HCEC 1CT (cell line): ENCODE measurements at places on chromosomes 3 and 15.
A peak's percentile ranks its signal among the peaks of the same experiment; 100 is the strongest.

- no peak for DNase-seq
Measured at GRCh38 chr15:66401130-66402021, 14.7 kb downstream of the MAP2K1 start.

DNA sequence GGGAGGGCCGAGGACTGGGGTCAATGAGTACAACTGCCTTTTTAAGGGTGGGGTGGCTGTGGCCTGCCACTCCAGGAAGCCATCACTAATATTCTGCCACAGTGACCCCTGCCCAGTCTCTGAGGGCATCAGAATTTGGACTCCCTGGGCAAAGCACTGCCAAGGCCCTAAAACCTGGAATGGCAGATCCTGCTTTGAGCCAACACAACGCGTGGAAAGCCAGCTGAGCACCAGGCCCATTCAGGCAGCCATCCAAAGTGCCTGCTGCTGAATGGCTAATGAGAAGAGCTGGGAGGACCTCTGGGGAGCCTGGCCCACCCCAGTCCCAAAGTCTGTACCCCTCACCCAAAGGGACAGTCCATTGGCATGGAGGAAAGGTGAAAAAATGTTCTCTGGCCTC, 5.0 kb downstream of the TWF2 start:
- DNase-seq: no peak

GRCh38 chr3:136545664-136546268, 206.4 kb downstream of the STAG1 start:
- DNase-seq: peak; percentile 39

DNA sequence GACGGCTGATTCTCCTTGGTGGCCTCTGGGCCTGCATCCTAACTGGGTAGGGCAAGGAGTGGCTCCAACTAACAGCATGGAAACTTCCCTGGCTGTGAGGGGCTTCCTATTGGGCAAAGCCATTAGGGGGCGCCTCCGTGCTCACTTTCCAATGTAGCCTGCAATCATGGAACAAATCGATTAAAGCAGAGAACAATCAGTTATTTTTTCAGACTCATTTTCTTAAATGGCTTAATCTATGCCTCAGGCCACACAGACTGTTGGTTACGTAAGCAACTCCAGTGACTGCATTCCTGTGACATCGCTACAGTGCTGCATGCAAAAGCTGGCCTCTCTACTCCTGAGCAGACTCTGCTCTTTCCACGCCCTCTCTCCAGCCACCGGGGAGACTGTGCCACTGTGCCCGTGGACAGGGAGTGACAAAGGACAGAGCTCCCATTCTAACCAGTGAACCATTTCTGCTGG, 278.9 kb downstream of the KLF13 start:
- peak; percentile 39 for DNase-seq

DNA sequence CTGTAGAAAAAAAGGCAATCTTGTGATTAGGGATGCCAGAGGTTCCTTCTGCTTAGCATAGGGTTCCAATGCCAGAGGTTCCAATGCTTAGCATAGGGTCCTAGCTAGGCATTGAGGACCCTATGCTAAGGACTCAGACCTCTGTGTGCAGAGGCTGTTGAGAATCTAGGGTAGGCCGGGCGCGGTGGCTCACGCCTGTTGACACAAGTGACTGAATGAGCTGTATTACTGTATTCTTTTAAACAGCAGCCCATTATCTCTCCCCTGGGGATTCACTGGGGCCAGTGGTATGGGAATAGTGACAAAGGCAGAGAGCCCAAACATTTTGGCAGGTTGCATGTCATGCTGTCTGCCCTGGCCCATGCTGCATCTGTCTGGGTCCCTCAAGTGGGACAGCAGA, 16.2 kb downstream of the PAK6 start:
- DNase-seq: no peak

DNA sequence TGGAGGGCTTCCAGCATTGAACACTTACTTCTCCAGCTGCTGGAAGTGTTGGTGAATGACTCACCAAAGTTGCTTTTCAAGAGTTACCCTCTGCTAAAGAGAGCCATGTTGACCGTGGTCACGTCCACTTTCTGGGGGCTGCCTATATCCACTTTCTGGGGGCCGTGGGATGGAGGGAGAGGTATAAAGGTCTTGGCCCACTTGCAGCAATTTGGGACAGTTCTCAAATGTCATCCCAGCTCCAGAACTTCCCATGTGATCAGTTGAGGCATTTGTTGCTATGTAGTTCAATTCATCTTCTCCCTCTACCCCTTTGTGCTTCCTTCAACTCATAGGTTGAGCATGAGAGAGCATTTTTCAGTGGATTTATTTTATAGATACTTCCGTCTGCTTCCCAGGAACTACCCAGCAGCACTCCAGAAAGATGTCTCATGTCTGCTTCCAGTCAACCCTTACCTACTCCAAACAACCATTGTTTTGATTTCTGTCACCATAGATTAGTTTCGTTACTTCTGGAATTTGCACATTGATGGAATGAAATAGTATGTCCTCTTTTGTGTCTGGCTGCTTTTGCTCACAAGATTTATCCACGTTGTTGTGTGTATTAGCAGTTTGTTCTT, 130.6 kb downstream of the TCF12 start:
- DNase-seq: no peak

DNA sequence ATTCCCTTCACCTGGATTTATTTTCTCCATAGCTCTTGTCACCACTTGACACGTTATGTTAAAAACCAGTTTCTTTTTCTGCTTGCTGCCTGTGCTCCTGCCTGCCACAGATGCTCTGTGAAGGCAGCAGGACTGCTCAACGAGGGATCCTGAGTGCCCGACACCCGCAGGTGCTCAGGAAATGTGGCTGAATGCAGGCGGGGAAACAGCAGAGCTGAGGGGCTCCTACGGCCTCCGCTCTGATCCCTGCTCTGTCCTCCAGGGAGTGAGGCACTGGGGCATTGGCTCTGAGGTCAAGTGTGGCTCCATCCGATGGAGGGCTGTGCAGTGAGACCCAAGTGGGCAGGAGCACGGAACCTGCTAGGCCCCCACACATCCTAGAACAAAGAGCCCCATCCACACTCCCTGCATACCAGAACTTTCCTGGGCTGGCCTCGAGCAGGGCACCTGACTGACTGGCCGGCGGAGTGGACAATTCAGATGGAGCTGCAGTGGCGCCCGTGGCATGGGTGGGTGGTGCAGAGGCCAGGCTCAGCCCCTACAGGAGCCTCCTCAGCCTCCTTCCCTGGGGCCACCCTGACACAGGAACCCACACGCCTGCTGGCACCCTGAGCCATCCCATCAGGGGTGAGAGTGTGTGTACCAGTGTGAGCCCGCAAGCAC, 27.9 kb downstream of the IQSEC1 start:
- DNase-seq: no peak

DNA sequence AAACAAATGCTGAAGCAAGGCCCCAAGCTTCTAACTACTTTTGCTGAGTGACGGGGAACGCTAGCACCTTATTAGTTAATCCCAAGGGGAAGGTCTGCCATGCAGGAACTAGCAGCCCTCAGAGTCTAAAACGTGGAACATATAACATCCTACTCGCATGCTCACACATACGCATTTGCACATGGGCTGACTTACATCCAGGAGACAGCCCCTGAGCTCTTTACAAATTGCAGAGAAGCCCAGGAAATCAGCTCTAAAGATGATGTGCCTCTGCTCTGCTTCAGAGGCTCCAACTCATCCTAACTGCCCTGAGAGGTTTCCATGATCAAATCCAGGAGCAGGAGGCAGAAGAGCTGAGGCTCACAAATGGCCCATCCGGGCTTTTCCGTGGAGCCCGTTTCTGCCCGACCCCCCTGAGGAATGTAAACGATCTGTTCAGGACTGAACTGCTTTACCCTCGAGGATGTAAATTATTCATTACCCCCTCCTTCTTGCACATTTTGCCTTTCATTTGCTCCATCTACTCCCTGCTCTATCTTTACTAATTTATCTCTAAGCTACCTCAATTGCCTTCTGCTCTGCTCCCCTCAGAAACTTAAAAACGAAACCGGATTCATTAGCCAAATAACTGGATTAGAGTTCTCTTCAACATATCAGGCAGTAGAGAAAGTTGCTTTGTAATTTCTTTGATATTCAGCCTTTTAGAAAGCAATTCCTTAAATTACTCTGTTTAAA, 141.9 kb upstream of the CCDC54 start:
- peak; percentile 32 for DNase-seq

DNA sequence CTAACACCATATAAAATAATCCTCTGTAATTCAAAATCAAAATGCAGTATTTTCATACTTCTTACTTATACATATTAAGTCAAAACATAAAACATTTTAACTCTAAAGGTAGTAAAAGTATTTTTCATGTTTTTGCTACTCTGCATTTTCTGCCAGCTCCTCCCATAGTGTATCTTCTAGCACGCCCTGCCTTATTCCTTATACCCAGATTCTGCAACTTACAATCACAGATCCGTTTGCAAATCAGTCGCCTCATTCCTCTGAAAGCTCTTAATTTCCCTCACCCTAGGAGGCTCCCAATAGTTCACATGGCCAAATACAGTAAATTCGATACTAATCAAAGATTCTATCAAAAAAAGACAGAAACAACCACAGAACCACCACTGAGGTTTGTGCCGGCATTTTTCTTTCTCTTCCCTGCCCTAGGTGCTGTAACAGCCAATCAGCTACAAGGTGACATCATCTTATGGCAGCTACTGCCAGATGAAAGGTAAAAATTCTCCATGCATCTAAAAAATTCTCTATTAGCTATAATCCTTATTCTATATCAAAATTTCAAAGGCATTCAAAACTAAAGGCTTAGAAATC, 72.9 kb downstream of the CLASP2 start:
- peak; percentile 16 for DNase-seq

DNA sequence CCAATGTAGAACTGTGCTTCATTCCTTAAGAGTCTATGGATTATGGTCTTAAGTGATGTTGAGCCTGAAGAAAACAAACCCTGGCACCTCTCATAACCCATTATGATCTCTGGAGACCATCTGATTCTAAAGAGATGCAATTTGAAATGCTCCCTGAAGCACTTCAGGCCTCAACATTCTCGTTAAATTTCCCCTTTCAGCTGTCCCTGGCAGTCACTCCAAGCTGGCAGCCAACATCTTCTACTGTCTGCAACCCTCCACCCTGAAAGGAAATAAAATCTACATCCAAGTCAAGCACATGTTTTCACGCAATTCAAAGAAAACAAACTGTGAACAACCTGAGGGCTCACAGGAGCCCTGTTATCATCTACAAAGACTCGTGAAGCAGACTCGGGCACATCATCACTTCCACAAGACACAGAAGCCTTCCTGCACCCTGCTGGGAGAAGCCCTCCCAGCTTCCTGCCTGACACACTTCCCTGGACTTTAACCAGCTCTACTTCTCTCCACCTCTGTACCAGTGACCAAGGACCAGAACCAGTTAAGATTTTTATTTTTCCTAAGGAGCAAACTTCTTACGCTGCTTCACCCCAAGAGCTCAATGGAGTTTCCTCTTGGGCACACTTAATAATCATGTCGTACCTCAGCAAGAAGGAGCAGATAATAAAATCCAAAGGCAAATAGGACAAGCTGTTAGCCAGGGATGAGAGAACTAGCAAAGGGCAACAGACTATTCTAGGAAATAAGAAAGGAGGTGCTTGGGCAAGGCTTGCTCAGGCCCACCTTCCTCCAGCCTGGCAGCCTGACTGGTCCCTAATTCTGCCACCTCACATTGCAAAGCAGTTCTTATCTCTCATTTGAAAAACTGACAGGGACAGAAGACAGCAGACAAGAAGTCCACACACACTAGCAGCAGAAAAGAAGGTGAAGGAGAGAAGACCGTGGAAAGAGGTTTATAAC, 67.1 kb downstream of the MAGI1 start:
- no peak for DNase-seq

GRCh38 chr3:48219543-48219942, 3.8 kb upstream of the CAMP start:
- DNase-seq: no peak

- DNase-seq: no peak
Measured at GRCh38 chr3:66483006-66483405, 17.8 kb downstream of the LRIG1 start.

DNA sequence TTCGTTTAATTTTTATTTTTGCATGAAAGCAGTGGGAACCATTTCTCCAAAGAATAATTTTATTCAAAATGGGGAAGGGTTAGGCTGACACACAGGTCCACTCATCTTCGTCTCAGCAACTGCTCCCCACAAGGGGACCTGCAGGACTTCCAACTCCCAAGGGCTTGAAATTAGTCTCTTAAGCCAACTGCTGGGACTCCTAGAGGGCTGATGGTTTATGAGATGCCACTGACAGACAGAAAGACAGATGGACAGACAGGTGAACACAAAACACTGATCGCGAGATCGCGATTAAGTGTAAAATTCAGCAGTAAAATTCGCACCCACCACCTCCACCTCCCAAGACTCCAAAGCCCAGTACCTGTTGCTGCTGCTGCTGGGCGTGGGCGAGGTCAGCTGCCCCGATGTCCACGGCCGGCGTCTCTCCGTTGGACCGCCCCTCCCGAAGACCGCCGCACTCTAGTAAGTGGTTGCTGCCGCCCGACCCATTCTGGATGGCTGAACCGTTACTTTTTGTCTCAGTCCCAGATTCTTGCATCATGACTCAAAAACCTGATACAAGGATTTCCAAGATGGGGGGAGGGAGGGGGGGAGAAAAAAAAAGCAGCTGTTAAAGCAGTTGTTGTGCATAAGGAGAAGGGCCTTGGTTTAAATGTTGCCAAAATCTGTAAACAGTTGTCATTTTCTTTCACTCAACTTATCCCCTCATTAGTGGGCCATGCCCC, 385.5 kb downstream of the FOXP1 start:
- no peak for DNase-seq

GRCh38 chr15:34341381-34342212, 1.3 kb downstream of the NOP10 start:
- no peak for DNase-seq

GRCh38 chr3:62225051-62225450, 148.3 kb downstream of the FEZF2 start:
- no peak for DNase-seq

DNA sequence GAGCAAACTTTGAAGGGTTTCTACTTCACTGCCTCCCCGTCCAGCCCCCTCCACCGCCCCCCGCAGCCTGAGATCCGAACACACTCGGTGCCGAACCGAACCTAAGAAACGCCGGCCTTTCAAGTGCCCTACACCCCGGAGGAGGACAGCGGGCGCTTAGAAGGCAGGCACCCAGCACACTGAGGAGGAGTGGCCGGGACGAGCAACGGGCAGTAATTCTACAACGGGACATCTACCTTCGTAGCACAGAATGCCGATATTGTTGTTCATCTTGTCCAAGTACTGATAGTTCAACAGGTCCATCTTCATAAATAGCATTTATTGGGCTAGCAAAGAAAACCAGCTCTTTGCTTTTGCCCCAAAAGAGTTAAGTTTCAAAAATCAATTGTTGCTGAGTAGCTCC, 513 bp downstream of the VGLL4 start:
- peak; percentile 50 for DNase-seq

GRCh38 chr3:142154186-142154585, 4.8 kb upstream of the TFDP2 start:
- no peak for DNase-seq

GRCh38 chr15:32656091-32656490, 14.6 kb downstream of the SCG5 start:
- no peak for DNase-seq

- DNase-seq: peak; percentile 48
Measured at GRCh38 chr15:76177491-76178040, 117.8 kb downstream of the TMEM266 start.
